ENCODE measurements at places on chromosomes 6 and 20. TPM values are rescaled to one million over a fixed set of nuclear protein-coding genes. Genes with fewer than 3 reads are reported as not detected.
A peak's percentile ranks its signal among the peaks of the same experiment; 100 is the strongest.

- DNase-seq: no peak
Observed at GRCh38 chr20:19973961-19974629, 43.1 kb upstream of the NAA20 start.

DNA sequence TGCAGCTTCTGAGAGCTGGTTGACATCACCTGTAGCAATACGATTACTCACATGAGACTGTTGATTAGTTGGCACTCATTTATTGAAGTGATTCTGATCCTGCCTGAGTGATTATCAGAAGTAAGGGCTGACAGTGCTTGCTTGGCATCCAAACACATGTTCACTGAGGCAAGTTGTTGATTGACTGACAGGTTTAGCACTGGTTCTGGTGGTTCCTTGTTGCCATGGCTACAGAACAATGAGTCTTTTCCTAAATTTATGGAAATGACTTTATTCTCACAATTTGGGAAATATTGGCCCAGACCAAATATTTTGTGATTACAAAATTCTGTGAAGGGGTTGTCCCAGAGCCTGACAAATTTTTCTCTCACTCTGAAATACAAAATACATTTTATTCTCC is 146.0 kb upstream of the RAB32 start:
- DNase-seq: no peak

- DNase-seq: no peak
Observed at GRCh38 chr6:37039958-37040357, 34.5 kb downstream of the FGD2 start.

SLC22A16 gene
- not detected for polyA plus RNA-seq

DNA sequence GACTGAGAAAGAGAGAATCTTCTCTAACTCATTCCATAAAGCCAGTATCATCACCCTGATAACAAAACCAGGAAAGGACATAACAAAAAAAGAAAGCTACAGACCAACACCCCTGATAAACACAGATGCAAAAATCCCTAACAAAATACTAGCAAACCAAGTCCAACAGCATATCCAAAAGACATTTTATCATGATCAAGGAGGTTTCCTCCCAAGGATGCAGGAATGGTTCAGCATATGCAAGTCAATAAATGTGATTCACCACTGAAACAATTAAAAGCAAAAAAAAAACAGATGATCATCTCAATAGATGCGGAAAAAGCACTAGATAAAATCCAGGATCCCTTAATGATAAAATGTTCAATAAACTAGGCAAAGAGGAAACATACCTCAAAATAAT is 24.5 kb upstream of the ALDH8A1 start:
- DNase-seq: no peak

GRCh38 chr6:111600588-111601445 is 4.9 kb downstream of the TRAF3IP2 start:
- DNase-seq: no peak

GRCh38 chr6:92114797-92115196 is 1304.6 kb downstream of the EPHA7 start:
- DNase-seq: no peak

FAXC gene
- polyA plus RNA-seq: 2.1 TPM

GRCh38 chr20:64256282-64256935 is 861 bp downstream of the PCMTD2 start:
- no peak for DNase-seq

ZSCAN12 gene
- polyA plus RNA-seq: 5.3 TPM

ORC3 gene
- 29.6 TPM for polyA plus RNA-seq

NOTCH4 gene
- 20.2 TPM for polyA plus RNA-seq

GRCh38 chr20:48970681-48971365 is 49.3 kb downstream of the ARFGEF2 start:
- peak; percentile 21 for DNase-seq

- DNase-seq: no peak
Observed at GRCh38 chr20:17698384-17698783, 1.4 kb upstream of the BANF2 start.

PGC gene
- not detected for polyA plus RNA-seq

- DNase-seq: no peak
Observed at GRCh38 chr20:19693508-19693907, 64.5 kb upstream of the RIN2 start.

- no peak for DNase-seq
Observed at GRCh38 chr20:35304956-35305355, 12.7 kb upstream of the FAM83C start.

ADGRF5 gene
- 26.3 TPM for polyA plus RNA-seq

- DNase-seq: peak; percentile 35
Observed at GRCh38 chr6:126091466-126091865, 105.1 kb downstream of the TRMT11 start.

ACSS1 gene
- 19.1 TPM for polyA plus RNA-seq

TFAP2C gene
- polyA plus RNA-seq: 4.9 TPM

POM121L2 gene
- polyA plus RNA-seq: not detected

Measured in muscle of arm (tissue), 14 donors.